ENCODE measurements at places on chromosomes 16 and 17.

GRCh38 chr16:65510850-65511249 lies 389.0 kb upstream of the CDH11 start:
- DNase-seq: no peak

DNA sequence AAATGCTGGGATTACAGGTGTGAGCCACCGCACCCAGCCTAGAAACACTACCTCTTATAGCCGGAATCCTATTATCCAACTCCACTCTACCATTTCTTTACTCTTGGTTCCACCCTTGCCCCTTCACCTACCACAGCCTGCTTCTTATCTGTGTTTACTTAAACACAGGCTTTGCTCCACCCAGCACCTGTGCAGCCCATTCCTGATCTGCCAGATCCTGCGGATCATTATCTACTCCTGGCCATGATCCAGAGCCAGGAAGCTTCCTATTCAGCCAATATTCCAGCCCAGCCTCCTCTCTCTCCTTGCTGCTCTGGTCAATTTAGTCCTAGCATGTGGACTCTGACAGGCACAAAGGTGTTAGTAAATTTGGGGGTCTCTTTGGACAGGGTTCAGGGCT lies 98.8 kb upstream of the MED13 start:
- no peak for DNase-seq

GRCh38 chr17:57006040-57006439 lies 28.1 kb downstream of the SCPEP1 start:
- DNase-seq: no peak

- no peak for DNase-seq
Measured at GRCh38 chr16:83887080-83887479, 11.8 kb upstream of the MLYCD start.

GRCh38 chr16:51938861-51939260 lies 608.1 kb downstream of the TOX3 start:
- no peak for DNase-seq

- no peak for DNase-seq
Measured at GRCh38 chr16:83458612-83459011, 349.2 kb upstream of the HSBP1 start.

DNA sequence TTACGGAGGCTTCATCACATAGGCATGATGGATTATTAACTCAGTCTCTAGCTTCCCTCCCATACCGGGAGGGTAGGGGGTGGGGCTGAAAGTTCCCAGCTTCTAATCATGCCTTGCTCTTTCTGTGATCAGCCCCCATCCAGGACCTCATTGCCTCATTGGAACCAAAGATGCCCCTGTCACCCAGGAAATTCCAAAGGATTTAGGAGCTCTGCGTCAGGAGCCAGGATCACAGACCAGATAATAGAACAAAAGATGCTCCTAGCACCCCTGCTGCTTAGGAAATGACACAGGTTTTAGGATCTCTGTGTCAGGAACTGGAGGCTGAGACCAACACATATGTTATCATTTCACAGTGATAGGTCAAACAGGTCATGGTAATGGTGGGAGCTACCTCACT lies 9.7 kb downstream of the USB1 start:
- no peak for DNase-seq

GRCh38 chr16:54140057-54140787 lies 146.4 kb downstream of the IRX3 start:
- no peak for DNase-seq

DNA sequence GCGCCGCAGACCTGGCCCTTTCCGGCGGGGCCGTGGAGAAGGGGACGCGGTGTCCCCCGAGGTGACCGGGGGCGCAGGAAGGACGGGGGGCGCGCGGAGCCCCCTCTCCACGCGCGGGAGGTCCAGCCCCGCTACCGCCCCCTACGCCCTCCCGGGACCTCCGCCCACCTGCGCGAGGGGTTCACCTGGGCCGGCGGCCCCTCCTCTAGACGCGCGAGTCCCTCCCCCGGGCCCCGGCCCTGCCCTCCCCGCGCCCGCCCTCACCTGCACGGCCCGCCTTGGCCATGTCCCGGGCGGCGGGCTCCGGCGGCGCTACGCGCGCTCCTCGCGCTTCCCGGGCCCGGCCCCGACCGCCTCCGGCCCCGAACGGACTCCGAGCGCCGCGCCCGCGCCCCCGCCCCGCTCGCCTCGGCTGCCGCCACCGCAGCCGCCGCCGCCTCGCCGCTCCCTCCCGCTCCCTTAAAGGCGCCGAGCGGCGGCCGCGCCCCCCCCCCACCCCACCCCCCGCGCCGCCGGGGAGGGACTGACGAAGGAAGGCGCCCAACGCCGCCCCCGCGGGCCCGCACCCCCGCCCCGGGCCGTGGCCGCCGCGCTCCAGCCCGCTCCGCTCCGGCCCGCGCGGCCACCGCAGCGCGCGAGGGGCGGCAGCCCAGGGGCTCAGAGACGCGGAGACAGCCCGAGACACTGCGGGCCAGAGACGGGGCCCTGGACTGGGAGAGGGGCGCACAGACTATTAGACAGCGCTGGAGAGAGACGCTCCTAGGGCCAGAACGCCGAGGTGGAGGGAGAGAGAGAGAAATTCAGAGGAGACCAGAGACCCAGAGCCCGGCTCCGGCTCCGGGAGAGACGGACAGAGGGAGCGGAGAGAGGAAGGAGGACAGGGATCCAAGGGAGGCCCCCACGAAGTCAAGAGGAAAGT lies at the start of gene PITPNM3:
PITPNM3 (minus strand) TSS at position 435 of the 919 bp plus-strand sequence; CDS start at position 286, 149 bp downstream.
- no peak for DNase-seq

GRCh38 chr17:1729966-1730325 lies 5.4 kb downstream of the WDR81 start:
- no peak for DNase-seq

GRCh38 chr17:57679906-57680695 lies 65.0 kb downstream of the CCDC182 start:
- no peak for DNase-seq

- no peak for DNase-seq
Measured at GRCh38 chr17:16415031-16415924, at the start of gene TRPV2. Gene TRPV2, plus strand, starts transcription at chr17:16415571. Its CDS starts 2,098 bp downstream, at chr17:16417669.

GRCh38 chr17:54404259-54404658 lies 496.4 kb upstream of the TOM1L1 start:
- no peak for DNase-seq

GRCh38 chr17:7437950-7438614 lies 1.2 kb upstream of the FGF11 start:
- no peak for DNase-seq

GRCh38 chr16:9773289-9773688 lies 408.9 kb downstream of the GRIN2A start:
- DNase-seq: no peak

- no peak for DNase-seq
Measured at GRCh38 chr16:49094471-49094870, 187.2 kb downstream of the CBLN1 start.

GRCh38 chr16:22174642-22175041 lies 12.3 kb downstream of the SDR42E2 start:
- DNase-seq: no peak

DNA sequence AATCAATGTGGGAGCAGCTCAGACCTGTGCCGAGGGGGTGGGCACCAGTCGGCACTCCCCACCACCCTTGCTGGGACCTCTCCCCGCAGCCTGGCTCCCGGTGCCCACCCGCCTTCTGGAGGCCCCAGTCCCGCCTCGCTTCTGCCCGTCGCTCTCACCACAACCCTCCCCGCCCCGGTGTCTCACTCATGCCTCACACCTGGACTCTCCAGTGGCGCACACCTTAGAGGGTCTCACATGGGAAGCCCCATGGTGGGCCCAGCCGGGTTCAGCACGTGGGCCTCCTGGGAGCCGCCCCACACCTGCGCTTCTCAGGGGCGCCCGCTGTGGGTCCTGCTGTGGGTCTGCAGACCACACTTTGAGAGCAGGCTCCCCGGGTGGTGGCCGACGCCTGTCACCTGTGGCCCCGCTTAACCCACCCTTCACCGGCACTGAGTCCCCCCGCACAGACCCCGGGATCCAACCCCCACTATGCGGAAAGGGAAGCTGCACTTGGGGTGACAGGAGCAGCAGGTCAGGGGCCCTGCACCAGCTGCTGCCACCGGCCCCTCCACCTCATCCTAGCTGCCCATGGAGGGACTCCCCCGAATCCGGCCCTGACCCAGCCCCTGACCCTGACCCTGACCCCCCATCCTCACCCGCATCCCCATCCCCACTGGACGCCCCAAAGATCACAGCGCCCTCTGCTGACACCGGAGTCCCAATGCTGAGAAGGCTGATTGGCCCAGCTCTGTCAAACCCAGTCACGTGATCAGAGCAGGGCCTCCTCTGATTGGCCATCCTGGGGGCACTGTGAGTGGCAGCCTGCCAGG lies 27.4 kb upstream of the SLC38A10 start:
- DNase-seq: no peak

- DNase-seq: no peak
Measured at GRCh38 chr16:53093162-53093744, 38.5 kb downstream of the CHD9 start.

DNA sequence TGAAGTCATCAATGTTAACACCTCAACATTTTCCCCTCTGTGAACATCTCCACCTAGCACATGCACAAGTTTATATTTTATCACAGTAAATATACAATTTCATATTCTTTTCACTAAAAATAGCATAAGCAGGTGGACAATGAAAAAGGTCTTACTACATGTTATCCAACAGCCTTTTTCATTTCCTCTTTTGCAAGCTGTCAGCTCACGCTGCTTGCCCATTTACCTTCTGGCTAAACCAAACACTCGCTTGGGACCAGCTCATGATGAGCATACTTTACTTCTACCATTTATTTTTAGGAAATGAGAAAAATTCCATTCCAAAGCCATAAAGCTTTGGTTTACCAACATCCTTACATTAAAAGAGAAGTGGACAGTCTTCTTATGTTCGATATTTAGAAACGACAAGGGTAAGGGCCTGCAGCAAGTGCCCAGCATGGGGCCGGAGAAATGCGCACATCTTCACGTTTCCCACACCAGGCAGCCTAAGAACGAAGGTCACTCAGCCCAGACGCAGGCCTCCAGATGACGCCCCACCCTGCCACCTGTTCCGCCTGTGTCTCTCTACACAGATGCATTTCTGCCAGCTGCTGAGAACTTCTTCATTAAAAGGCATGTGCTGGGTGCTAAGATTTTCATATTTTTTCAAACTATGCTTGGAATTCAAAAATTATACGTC lies 13.9 kb downstream of the SNN start:
- no peak for DNase-seq

- DNase-seq: no peak
Measured at GRCh38 chr16:68907781-68908181, 64.5 kb downstream of the TANGO6 start.

GRCh38 chr17:48544349-48545021 lies 424 bp downstream of the HOXB2 start:
- DNase-seq: no peak

DNA sequence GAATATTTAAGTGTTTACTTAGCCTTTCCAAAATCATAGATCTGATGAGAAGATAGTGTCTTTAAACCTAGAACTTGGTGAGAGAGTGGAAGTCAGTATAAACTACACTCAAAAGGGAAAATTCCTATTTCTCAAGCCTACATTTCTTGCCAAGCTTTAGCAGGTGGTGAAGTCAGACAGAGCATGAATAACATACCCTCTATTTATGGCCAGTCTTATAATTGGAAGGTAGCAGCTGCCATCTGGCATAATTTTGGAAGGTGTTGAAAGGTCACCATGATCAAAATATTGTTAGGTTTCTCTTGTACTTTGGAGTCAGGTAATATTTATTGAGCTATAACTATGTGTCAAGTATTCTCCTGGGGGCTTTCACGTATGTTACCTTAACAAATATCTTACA lies 729.3 kb upstream of the KIF2B start:
- DNase-seq: no peak

DNA sequence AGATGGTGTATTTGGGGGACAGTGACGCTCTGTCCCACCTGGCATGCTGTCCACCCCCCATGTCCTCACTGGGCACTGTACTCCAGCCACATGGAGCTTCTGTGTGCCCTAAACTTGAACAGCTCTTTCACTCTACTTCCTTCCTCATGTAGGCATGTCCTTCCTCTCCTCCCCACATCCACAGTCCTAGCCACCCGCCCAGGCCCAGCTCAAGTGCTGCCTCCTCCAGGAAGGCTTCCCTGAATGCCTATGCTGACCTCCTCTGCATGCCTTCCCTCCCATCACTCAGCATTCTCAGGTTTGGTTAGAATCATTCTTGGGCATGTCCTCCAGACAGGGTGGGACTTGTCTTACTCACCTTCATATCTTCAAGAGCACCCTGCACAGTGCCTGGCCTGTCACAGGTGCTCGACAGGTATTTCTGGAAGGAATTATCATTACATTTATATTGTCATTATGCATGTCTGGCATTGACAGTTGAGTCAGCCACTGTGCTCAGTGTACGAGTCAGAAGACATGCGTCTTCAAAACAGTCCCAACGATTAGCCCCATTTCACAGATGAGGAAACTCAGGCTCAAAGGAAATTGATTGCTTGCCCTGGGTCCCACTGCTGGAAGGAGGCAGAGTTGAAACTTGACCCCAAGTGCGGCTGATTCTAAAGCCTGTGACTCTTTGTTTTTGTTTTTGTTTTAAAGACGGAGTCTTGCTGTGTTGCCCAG lies 42.1 kb upstream of the TOB1 start:
- DNase-seq: no peak

GRCh38 chr17:35537601-35538141 lies at the start of gene SLFN12L:
Gene SLFN12L, minus strand, starts transcription at chr17:35537678. Its CDS starts 15,314 bp downstream, at chr17:35522364.
- DNase-seq: no peak

- no peak for DNase-seq
Measured at GRCh38 chr16:67397036-67397801, 3.9 kb upstream of the TPPP3 start.
